Camera-type eye (tissue), 1 donor: ENCODE measurements at places on chromosomes 11 and 22. TPM values are rescaled to one million over a fixed set of nuclear protein-coding genes. Genes with fewer than 3 reads are reported as not detected.

TSGA10IP gene
- total RNA-seq: not detected

SEPTIN3 gene
- 47.3 TPM for total RNA-seq

RHOD gene
- 8.1 TPM for total RNA-seq

SGSM1 gene
- 3.6 TPM for total RNA-seq

YPEL1 gene
- 26.9 TPM for total RNA-seq

TMPRSS6 gene
- total RNA-seq: not detected

SLC6A5 gene
- 0.99 TPM for total RNA-seq

ANO1 gene
- total RNA-seq: 10.4 TPM

YPEL4 gene
- total RNA-seq: 3.5 TPM

KDM4E gene
- total RNA-seq: not detected

CHRDL2 gene
- not detected for total RNA-seq

OR4C46 gene
- total RNA-seq: not detected

FOLH1 gene
- 11.5 TPM for total RNA-seq

ACCS gene
- 28.9 TPM for total RNA-seq

RIN1 gene
- 3.0 TPM for total RNA-seq
